ENCODE measurements at places on chromosomes 7 and 10.

DNA sequence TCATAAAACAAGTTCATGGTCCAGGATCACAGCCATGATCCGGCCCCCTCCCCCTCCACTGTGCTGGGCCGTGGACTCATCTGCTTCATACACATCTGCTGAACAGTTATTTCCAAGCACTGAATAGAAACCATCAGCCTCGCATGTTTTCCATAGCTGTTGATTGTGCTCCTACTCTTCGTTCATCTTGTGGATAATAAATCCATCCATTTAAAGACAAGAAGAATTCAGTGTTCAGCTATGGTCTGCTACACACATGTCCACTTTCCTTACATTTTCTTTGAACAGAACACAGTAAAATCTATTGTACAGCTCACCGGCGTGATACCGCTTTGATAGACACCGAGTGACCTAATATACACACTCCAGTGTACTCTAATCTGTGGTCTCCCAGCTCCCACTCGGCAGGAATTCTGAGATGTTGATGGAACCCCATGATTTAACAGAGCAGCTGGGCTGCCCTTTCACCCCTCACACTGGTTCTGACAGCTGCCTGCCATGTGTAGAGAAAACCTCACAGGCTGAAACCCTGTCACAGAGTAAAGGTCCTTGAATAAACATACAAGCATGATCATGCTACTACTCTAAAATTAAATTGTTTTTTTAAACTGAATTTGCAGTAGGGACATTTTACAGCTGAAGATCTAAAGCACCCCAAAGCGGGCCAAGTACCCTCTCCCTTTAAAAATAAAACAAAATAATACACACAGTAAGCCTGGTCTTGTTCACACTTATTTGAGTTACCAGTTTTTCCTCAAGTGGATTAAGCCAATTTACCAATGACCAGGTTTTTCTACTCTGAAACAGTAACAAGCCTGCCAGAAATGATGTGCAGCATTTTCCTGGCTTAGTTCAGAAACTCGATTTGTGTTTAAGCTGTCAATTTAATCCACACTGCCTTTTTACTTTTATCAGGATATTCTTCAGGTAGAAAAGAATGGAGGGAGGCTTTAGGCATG, 95.1 kb upstream of the FZD1 start:
- DNase-seq, result no peak

DNA sequence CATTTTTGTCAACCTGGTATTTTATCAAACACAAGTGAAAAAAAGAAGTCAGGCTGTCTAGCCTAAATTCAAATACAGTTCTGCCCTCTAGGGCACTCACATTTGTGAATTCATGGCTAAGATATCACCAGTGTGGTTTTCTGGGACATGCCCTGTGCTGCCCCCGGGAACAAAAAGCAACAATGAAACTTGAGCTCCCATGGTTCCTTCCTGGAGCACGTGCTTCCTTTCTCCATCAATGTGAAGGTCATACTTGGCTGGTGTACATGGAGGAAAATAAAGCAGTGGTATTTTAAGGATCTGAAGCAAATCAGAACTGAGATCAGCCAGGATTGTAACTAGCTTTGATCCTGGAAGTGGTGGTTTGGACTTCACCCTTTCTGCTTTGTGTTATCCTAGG, 128.9 kb upstream of the FRMD4A start:
- peak; percentile 22 for DNase-seq

- DNase-seq, result no peak
Observed at GRCh38 chr10:82889728-82890127, 1014.7 kb downstream of the NRG3 start.

GRCh38 chr10:64658528-64658927, 1137.3 kb downstream of the REEP3 start:
- no peak for DNase-seq

DNA sequence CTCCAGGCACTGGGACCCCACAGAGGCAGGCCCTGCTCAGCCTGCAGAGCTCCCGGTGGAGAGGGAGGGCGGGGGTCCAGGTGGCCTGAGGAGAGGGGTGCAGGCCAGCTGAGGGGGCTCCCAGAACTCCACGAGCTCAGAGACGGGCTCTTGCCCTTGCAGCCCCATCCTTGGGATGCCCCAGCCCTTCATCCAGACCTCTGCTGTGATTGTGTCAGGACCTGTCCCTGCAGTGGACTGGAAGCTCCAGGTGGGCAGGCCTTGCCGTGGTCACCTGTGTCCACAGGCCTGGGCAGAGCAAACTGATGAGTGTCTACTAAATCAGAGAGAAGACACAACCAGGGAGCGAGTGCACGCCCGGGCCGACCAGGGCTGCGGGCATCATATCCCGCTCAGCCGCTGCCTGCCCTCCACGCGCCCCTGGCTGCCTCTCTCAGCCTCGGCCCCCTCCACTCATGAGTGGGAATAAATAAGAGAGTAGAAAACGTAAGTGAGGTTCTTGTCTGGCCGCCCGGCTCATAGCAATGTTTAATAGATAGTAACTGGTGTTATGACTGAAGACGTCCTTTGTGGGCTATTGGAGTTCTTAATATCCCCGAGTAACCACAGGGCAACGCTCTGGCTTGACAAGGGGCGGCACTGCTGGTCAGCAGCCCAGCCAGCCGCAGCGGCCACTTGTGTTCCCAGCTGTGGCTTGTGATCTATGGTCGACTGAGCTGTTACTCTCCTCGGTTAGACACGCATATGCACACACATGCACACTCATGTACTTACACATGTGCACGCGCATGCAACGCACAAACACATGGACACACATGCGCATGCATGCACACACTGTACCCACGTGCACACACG, 105.6 kb downstream of the LHPP start:
- no peak for DNase-seq

DNA sequence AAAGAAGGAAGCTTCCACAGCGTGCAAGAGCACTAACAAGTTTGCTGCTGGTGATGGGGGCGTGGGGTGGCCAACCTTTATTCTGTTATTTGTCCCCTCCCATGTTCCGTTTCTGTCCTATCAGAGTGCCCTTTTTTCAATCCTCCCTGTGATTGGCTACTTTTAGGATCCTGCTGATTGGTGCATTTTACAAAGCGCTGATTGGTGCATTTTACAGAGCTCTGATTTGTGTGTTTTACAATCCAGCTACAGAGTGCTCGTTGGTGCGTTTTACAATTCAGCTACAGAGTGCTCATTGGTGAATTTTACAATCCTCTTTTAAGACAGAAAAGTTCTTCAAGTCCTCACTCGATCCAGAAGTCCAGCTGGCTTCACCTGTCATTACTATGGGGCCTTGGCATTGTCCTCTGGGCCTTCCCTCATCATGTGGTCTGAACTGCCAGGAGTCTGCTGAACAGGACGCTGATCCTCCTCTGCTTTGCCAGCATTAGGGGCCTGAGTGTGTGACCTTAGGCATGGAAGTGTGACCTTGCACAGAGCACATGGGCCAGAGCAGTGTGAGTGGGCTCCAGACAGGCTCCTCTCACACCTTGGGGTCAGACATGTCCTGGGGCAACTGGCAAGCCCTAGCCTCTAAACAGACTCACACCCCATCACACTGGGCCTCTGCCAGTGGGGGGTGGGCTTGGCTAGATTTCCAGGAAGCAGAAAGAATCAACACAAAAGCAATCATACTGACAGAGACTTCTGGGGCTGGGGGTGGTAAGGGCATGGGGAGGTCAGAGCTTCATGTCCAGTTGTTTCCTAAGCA, 167.4 kb downstream of the PTPN20 start:
- DNase-seq, result no peak
